ENCODE measurements at places on chromosomes 2 and 18.

DNA sequence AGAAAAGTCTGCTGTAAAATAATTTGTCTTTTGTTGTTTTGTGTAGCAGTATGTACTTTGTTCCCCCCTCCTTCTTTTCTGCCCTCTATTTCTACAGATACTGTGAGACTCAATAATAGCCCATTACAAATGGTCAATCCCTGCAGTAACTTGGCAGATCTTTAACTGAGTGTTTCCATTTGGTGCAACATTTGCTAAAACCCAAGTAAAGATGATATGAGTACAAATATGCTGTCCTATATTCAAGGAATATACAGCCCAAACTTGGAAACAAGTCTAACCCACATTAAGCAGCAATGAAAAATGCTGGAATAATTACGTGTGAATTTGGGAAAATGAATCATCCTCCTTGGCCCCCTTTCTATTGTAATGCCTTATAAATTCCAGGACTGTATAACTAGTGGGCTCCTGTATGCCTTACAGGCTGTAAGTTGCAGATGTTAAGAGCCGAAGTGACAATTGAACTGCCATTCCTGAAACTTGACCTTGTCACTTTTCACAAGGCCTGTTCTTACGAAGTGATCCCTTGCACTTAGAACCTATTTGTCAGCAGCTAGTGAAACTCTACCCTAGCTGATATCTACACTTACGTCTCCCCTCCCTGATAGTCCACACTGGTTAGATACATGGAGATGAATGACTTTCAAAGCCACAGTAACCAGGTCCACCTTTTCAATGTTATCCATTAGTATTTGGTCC, 104.9 kb downstream of the IRS1 start:
- no peak for DNase-seq

DNA sequence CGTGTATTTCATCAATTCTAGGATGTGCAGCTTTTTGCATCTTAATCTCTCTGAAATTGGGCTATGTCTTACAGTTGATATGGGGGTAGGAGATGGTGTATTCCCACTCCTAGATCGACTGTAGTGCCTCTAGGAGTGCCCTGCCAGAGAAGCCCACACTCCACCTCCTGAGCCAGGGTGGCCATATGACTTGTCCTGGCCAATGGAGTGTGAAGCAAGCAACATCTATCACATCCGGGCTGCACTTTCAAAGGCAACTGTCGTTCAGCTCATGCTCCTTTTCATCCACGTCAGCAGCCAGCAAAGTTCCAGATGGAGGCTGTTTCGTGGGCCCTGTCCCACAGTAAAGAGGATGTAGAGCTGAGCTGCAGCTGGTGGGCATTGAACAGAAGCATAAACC, 149.4 kb upstream of the SLC1A4 start:
- no peak for DNase-seq

GRCh38 chr2:29066271-29066860, 8.0 kb downstream of the PCARE start:
- DNase-seq, result no peak

GRCh38 chr18:6724331-6724730, 5.2 kb upstream of the ARHGAP28 start:
- no peak for DNase-seq

DNA sequence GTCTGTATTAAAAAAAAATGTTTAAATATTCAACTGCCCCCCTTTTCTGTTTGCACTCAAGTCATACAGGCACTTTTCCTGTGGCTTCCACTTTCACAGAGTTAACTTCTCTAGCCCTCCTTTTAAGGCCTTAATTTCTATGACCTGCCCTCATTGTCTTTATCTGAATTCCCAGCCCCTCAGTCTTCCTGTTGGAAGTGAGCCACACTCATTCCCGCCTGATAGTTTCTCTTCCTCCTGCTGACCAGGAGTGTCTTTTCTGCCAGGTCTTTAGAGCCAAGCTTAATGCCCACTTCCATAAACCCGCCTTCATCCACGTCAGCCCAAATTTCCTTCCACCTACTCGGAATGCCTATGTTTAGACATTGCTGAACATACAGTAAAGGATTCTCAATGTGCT, 10.5 kb downstream of the COPS8 start:
- no peak for DNase-seq
